ENCODE measurements at places on chromosomes 16 and 17. TPM values are rescaled to one million over a fixed set of nuclear protein-coding genes. Genes with fewer than 3 reads are reported as not detected.

The NUPR1 gene
- 32.0 TPM for total RNA-seq

The ZNF19 gene
- 5.9 TPM for total RNA-seq

The TNP2 gene
- not detected for total RNA-seq

The SMTNL2 gene
- total RNA-seq, result 0.78 TPM

The OR1F1 gene
- total RNA-seq, result not detected

The NATD1 gene
- total RNA-seq, result 7.0 TPM

The NLRC5 gene
- total RNA-seq, result 23.4 TPM

DNA sequence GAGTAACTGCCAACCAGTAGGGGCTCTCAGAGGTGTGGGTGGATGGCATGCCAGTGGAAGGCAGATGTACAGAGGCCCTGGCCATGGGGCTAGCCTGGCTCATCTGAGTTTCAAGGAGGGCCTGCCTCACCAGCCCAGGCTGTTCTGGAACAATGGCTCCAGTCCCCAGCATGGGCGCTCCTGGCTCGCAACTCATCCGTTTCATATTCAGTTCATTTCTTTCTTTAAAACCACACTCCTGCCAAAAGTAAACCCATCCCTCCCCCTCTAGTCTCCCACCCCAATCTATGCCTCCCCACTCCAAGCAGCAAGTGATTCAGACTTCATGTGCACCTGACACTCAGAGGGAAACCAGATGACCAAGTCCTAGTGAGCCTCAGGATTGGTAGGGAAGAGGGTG, 2.4 kb downstream of the CCL13 start:
- H3K36me3 ChIP-seq, result no peaks in the 10 kb centered on the region

DNA sequence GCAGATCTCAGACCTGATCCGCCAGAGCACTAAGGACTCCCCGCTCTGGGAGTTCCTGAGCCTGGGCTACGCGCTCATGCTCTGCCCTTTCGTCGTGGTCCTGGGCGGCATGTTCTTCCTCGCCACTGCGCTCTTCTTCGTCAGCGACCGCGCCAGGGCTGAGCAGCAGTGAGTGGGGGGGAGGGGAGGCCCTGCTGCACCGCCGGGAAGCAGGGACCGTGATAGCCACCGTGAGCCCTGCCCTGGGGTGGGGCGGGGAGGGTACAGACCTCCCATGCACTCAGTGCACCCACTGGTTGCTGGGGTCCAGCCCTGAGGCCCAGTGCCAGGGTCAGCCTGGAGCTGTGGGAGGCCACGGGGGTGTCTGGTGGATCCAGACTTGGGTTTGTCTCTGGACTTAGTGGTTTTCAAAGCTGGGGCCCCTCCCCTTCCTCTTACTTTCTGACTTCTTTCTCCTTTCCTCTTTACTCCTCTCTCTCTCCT, 18.9 kb downstream of the MYBBP1A start:
- H3K4me1 ChIP-seq, result no peaks in the 10 kb centered on the region
- peaks cover 6% of the 10 kb centered on the region for H3K36me3 ChIP-seq
- no peak for DNase-seq
- H3K27ac ChIP-seq, result peak overlapping the region; percentile 25
- H3K27me3 ChIP-seq, result no peaks in the 10 kb centered on the region

GRCh38 chr17:75872434-75873351, 5.7 kb downstream of the TRIM47 start:
- no peaks in the 10 kb centered on the region for H3K36me3 ChIP-seq
- no peaks in the 10 kb centered on the region for H3K27me3 ChIP-seq
- no peak overlapping the region for H3K4me3 ChIP-seq
- H3K4me1 ChIP-seq, result peaks cover 40% of the 10 kb centered on the region
- H3K27ac ChIP-seq, result peak overlapping the region; percentile 56
- DNase-seq, result peak; percentile 69

GRCh38 chr16:49489686-49490320, 116.2 kb downstream of the C16orf78 start:
- H3K36me3 ChIP-seq, result no peaks in the 10 kb centered on the region
- no peak overlapping the region for H3K27ac ChIP-seq
- DNase-seq, result no peak
- H3K4me1 ChIP-seq, result peaks cover 8% of the 10 kb centered on the region
- H3K4me3 ChIP-seq, result no peak overlapping the region
- no peaks in the 10 kb centered on the region for H3K27me3 ChIP-seq

Measured in body of pancreas (tissue), 4 donors.